ENCODE measurements at places on chromosomes 11 and 22. TPM values are rescaled to one million over a fixed set of nuclear protein-coding genes. Genes with fewer than 3 reads are reported as not detected.
A peak's percentile ranks its signal among the peaks of the same experiment; 100 is the strongest.

Gene LARGE2
- total RNA-seq: not detected

GRCh38 chr11:10267821-10268220 is 26.2 kb downstream of the SBF2 start:
- DNase-seq: no peak

DNA sequence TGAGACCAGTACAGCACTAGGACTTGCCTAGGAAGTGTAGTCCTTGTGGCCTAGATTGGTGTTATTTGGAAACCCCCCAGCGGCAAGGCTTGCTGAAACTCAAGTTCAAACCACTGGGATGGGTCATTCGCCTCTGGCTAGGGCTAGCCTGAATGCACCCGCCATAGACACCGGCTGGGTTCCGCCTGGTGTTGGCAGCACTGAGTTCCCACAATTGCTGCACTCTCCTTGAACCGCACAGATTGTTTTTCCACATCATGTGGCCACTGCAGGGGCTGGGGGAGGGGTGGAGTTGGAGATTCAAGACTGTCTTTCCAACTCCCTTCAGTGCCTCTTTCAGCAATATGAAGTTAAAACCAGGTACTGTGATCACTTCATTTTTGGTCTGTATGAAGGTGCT is 43.1 kb downstream of the CCDC73 start:
- no peak for DNase-seq

DNA sequence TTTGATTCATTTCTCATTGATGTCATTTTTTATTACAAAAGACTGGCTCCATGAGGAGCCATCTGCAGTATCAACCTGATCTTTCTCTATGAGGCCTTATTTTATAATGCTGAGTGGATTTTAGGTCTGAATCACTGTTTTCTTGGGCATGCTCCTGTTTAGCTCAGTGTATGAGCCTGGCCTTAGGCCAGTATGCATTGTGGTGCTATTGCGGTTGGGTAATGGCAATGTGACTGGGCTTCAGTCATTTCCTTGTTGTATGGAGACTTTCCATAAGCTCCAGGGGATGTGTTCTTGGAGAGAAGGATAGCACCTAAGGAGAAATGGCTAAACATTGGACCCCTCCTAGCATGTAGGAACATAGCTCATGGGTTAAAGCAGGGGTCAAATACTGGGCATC is 293.2 kb downstream of the NELL1 start:
- no peak for DNase-seq

DNA sequence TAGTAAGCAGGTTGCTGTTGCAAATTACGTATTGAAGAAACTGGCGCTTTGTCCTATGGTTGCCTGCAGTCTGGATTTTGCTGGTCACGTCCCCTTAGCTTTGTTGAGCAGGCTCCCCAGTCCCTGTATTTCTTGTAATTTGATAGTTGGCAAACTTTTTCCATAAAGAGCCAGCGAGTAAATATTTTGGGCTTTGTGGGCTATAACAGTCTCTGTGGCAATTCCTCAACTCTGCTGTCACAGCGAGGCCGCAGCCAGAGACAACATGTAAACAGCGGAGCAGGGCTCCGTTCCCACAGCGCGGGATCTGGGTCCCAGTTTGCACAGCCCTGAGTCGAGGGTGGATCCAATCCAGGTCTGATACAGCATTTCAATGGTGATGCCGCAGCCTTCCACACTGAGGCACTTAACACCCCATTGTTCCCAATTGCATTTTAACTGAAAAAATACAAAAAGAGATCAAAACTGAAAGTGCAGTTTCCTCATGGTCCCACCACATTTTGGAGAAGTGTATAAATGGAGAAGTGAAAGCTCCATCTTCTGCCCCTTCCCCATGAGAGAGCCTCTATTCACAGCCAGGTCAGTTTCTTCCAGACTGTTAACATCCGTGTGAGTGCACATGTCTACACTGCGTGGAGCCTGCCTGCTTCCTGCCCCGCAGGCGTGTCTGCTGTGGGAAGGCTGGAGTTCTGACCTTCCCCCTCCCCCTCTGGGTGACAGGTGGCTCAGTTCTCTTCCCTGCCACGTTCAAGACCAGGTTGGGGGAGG is 89.1 kb downstream of the RPS6KA4 start:
- DNase-seq: no peak

DNA sequence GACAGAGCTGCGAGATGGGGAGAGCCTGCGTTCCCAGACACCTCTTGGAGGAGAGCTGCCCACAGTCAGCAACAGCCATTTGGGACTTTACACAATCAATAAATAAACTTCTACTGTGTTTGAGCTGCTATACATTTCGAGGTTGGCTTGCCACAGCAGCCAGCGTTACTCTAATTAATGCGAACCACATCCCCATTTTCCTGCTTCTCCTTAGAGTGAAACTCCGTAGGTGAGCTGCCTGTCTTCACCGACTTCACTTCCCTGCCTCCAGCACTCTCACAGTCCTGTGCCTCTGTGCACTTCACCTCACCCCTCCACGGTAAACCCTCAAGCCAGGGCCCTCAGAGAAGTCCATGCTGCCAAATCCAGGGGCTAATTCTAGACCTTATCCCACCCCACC is 5.9 kb upstream of the SLC22A12 start:
- no peak for DNase-seq

Gene APOA4
- not detected for total RNA-seq

DNA sequence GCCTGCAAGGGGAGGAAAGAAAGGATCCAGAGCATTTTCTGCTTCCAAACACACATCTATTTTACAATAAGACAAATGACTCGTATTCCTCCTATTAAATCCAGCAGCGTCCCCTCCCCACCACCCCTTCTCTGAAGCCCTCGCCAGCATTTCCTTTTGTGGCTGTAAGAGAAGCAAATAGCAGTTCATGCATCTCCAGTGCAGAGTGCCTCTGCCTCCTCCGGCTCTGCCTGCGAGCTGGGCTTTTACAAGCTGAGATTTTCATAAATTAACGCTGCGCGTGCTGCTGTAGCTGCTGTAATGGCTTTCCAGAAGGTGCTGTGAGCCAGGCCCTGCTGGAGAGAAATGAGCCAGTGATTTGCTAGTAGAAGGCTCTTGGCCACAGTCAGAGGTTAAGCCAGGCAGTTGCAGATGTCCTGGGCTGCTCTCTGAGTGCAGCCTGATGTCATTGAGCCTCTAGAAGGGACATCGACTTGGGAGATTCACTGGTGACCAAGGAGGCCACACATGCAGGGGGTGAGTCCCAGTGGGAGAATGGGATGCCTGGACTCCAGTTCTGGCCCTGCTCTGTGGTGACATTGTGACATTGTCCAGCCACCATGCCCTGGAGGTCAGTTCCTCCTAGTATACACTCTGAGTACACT is 134.5 kb upstream of the NAV2 start:
- peak; percentile 86 for DNase-seq

GRCh38 chr22:46878191-46878948 is 115.9 kb downstream of the TBC1D22A start:
- no peak for DNase-seq

GRCh38 chr22:45564349-45565030 is 61.8 kb downstream of the FBLN1 start:
- DNase-seq: no peak

DNA sequence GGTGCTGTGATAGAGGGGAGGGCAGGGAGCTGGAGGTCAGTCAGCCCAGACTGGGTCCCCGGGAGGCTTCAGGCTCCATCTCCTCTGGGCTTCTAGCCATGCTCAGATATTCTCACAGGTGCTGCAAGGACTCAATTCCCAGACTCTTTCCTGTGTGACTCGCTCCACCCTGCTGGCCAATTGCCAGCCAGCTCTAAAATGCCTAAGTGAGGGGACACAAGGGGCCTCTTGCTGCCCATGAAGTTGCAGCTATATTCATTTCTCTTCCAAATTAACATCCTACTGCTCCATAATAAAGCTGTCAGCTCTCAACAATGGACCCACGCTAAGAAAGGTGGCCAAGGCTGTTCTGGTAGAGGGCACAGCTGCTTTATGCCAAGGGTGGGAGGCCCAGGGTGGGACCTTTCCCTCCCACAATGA is 101.5 kb downstream of the PLEKHA7 start:
- no peak for DNase-seq

GRCh38 chr11:121932646-121933185 is 183.3 kb downstream of the BLID start:
- DNase-seq: no peak

DNA sequence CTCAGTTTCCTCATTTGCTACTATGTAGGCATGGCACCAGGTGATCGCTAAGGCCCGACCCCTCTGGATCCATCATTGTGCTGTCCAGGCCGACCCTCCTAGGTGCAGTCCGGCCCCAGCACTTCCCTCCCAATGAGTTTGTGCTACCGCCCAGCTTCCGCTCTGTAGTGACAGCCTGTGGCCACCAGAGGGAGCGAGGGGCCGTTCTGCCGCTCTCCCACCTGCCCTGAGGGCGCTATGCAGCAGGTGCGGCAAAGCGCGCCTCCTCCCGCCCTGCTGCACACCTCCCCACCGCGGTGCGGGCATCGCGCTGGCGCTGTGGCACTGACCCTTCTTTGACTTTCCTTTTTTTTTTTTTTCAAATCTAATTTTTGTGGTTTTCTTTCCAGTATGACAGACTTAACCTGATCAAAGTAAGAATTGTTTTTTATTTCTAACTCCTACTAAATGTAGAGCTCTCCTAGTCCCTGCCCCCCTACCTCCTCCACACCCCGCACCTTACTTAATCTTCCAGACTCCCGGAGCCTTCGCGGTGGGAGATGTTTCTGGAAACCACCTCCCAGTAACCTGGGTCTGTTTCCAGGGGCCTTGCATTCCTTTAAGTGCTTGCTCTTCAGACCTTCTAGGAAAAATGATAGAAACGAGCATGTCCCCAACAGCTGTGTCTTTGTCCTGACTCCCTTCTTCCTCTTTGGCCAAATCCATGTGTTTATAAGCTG is 73.7 kb downstream of the SCN3B start:
- peak; percentile 49 for DNase-seq

- no peak for DNase-seq
Observed at GRCh38 chr11:73875380-73875779, 1.3 kb downstream of the COA4 start.

DNA sequence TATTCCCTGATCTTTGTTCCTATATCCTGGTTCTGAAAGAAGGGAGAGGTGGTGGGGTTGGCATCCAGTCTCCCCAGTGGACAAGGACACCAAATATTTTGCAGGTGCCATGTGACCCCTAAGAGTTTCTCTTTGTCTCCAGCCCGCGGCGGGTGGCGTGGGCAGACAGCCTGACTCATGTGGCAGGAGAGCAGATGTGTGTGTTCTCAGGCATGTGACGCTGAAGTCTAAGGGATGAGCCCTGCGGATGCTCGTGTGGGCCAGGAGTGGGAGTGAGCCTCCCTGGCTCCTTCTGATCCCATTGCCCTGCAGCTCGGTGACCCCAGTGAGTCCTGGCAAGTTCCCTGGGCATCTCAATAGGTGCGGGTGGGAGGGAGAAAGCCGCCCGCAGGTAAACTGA is 94.8 kb upstream of the TBCEL start:
- no peak for DNase-seq

- DNase-seq: peak; percentile 19
Observed at GRCh38 chr11:134509381-134510232, 97.6 kb upstream of the B3GAT1 start.

- no peak for DNase-seq
Observed at GRCh38 chr11:62810748-62811147, 5.5 kb upstream of the NXF1 start.

DNA sequence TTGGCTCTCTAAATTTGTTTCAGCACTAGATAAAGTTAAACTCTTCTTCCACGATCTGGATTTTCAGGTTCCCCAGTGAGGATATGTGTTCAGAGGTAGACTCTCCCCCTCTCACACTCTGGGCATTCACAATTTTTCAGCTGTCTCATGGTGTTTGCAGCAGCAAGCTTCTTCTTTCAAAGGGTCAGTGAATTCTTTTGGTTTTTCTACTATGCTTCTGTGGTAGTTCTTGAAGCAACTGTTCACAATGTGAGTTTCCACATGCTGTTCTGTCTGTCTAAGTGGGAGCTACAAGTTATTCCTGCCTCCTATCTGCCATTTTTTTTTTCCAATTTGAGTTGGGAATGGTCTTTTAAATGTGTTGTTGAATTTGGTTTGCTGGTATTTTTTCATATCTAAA is 25.4 kb downstream of the CNTF start:
- DNase-seq: no peak

DNA sequence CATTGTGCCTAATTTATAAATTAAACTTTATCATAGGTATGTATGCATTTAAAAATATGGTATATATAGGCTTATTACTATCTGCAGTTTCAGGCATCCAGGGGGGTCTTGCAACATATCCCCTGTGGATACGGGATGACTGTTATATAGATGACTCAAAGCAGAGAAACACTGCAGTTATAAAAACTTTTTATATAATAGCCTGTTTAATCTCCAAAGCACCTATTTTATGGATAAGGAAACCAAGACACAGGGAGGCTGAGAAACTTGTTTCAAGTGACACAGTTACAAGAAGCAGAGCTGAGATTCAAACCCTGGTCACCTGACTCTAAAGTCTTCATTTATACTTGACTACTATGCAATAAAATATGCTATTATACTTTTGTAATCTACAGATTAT is 897.7 kb downstream of the KCNA4 start:
- no peak for DNase-seq

DNA sequence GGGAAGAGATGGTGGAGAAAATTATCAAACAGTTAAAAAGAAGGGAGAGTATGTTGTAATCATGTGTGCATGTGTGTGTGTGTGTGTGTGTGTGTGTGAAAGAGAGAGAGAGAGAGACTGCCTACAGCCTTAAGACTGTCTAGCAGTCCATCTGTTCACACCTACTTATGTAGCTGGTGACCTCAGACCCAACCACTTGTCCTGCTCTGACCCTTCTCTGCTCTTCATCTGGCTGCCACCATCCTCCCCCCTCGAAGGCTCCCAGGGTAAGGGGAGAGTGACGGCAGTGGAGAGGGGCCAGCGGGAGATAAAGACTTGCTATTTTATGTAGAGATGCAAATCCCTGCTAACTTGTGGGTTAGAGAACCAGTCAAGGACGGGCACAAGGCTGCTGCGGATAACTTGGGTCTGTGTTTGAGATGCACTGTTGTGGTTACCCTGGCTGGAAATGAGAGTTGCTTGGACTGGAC is 24.9 kb upstream of the GRAMD1B start:
- no peak for DNase-seq

Gene PRRG4
- not detected for total RNA-seq
